Activated CD4-positive, alpha-beta T cell treated with anti-CD3 and anti-CD28 coated beads, Interleukin-2, amount 50 U/mL, for 16 hours (primary cell): ENCODE measurements at places on chromosomes 5 and 9.
A peak's percentile ranks its signal among the peaks of the same experiment; 100 is the strongest.

GRCh38 chr9:129558551-129559505, 62.1 kb downstream of the C9orf50 start:
- DNase-seq = no peak

- DNase-seq = peak; percentile 65
Measured at GRCh38 chr5:68287976-68288706, 72.6 kb downstream of the PIK3R1 start.

DNA sequence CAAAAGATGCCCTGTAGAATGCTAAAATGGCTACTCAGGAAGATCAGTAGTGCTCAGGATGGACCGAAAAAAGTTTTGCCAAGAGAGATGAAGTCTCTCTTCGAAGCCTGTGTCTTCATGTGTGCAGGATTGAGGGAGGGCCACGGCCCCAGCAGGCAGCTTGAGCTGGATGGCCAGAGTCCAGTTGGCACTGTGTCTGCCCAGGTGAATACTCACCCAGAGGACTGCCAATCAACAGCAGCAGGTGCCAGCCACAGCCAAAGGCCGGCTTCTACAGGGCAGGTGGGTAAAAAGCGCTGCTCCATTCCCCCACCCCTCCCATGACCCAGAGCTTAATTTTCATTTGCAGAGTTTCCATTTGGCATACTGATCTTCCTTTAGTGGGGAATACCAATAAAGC, 287.9 kb upstream of the ZNF608 start:
- no peak for DNase-seq

DNA sequence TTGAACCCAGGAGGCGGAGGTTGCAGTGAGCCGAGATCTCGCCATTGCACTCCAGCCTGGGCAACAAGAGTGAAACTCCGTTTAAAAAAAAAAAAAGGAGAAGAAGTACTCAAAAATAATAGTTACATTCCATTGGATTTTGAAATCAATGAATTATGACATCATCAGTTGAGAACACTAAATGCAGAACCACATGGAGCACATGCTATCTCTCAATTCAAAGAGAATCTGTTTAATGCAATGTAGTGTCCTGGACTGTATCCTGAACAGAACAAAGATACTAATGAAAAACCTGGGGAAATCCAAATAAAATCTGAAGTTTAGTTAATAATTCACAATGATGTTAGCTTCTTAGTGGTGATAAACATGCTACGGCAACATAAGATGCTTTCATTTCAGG, 20.3 kb downstream of the CDC14B start:
- DNase-seq = no peak

DNA sequence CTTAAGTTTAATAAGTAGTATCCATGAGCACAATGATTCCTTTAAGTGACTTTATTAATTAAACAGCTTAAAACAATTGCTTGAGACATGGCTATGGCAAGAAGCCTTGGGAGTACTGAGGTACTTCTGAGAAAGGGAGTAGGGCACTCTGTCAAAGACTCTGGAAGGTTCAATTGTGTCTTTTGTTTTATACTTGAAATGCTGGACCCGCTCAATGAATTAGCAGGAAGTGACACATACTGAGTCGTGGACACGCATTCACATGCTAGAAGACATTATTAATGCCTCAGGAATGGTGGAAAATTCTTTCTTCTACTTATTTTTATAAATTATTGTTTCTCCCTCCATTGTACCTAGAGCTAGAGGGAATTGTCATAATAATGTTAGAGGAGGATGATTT, 347.3 kb upstream of the ZNF608 start:
- no peak for DNase-seq

GRCh38 chr9:114084282-114085073, 6.4 kb upstream of the AMBP start:
- DNase-seq = no peak

DNA sequence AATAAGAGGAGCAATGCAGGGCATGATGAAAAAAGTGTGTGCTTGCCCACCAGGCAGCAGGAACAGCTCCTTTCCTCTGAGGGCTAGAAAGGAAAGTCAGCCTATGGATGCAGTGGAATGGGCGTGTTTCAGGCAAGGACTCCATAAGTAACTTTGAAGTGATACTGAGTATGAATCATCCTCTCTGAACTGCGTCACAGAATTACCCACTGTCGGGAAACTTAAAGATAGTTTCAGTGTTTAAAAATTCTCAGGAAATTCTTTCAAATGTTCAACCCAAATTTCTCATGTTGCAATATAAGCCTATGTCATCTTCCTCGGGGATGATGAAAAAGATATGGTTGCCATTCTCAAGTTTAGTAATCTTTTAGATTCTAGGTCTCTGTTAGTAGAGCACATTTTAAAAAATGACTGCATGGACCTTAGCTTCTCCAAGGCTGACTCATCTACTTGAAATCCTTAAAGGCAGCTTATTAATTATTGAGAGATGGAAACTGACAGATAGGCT, 27.7 kb downstream of the PTCD2 start:
- DNase-seq = peak; percentile 69

DNA sequence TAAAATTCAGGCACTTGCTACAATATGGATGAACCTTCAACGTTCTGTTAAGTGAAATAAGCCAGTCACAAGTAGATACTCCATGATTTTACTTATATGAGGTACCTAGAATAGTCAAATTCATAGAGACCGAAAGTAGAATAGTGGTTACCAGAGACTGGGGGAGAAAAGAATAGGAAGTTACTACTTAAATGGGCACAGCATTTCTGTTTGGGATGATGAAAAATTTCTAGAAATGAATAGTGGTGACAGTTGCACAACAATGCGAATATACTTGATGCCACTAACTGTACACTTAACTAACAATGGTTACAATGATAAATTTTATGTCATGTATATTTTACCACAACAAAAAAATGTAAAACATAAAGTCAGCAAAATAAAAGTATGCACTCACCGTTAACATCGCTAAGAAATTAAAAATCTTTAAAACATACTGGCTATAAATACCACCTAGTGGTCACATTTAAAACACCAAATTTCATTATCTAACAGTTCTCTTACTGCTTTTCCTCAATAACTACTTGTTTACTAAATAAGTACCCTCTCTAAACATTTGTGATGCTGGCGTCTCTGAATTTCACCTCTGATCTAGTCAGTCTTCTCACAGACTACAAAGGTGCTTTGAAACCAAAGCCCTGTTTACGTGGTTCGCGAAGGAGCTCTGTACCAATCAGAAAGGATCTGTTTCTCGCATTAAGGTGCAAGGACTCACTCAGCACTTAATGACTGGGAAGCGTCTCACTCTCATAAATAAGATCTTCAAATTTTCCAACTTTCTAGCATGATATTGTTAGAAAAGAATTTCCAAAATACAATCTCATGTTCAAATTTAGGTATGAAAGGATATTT, 22.7 kb downstream of the KIF3A start:
- peak; percentile 82 for DNase-seq

DNA sequence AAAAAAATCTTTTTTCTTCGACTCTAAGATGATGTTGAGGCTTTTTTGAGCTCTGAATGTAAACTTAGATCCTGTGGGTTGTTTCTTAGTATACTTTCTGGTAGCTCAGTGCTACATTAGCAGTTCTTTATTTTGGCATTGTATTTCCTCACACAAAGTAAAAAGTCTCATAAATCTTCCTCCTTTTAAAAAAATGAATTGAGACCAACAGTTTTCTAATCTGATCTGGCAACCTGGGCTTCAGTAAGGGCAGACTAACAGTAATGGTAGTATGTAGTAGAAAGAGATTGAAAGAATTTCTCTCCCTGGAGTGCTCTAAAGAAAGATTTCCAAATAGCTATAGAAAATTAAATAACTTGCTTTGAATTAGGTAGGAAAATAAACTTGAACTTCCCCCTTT, 31.4 kb downstream of the ZCCHC7 start:
- DNase-seq = no peak

GRCh38 chr5:34863946-34864345, 25.0 kb downstream of the TTC23L start:
- DNase-seq = no peak
